A549 (cell line): ENCODE measurements at places on chromosomes 3 and 15. TPM values are rescaled to one million over a fixed set of nuclear protein-coding genes. Genes with fewer than 3 reads are reported as not detected.

Gene COL7A1
- polyA plus RNA-seq, result 213 to 273 TPM (median 240 TPM) in 3 replicates

DNA sequence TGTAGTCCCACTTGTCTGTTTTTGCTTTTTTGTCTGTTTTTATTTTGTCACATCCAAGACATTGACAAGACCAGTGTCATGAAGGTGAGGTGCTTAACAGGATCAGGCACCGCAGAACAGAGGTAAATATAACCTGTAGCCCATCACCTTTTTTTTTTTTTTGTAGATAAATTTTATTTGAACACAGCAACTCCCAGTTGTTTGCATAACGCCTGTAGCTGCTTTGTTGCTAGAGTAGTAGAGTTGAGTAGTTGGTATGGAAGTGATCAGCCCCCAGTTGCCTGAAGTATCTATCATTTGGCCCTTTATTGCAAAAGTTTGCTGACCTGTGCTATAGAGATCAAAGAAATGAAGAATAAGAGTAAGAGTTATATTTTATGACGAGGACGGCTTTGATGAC, 135.0 kb downstream of the TCF12 start:
- DNase-seq, result no peak

- no peak for DNase-seq
Observed at GRCh38 chr3:161682715-161683114, 186.1 kb downstream of the OTOL1 start.

DNA sequence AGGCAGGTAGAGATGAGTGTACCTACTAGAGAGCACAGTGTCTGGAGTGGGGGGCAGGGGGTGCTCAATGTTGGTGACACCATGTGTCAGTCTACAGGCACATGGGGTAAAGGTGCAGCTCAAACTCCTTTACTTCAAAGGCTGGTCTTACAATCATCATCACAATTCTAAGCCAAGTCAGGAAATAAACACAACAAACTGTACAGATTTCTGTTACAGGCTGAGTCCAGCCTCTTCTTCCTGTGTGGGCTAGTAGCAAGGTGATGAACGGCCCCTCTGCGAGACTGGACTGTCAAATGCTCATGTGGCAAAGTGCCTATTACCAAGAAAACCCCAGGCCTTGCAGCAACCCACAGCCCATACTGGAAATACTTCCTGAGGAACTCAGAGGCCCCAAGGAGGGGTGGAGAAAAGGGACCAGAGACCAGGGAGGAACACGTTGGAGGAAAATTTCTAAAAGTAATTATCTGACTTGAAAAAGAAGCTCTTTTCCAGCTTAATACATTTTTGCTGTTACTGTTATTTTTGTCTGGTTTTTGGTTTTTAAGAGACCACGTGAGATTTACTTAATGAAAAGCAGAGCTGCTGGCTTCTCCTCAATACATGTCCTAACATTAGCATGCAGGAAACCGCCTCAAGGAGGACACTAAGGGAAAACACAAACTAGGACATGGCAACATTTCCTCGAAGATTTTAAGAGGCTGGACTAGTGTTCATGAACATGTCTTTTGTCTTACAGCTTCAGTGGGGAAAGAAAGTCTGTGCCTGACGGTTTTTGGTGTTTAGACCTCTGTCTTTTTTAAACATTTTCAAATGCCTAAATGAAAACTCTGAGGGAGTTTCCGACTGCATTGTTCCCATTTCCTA, 29.5 kb downstream of the TBC1D2B start:
- DNase-seq, result no peak

Gene CP
- polyA plus RNA-seq, result 2.6 to 5.2 TPM (median 5.1 TPM) in 3 replicates

GRCh38 chr3:120909602-120909878, 1.5 kb downstream of the STXBP5L start:
- no peak for DNase-seq

Gene IL5RA
- not detected in 3 replicates for polyA plus RNA-seq

GRCh38 chr3:129460155-129460554, 20.1 kb downstream of the IFT122 start:
- no peak for DNase-seq

DNA sequence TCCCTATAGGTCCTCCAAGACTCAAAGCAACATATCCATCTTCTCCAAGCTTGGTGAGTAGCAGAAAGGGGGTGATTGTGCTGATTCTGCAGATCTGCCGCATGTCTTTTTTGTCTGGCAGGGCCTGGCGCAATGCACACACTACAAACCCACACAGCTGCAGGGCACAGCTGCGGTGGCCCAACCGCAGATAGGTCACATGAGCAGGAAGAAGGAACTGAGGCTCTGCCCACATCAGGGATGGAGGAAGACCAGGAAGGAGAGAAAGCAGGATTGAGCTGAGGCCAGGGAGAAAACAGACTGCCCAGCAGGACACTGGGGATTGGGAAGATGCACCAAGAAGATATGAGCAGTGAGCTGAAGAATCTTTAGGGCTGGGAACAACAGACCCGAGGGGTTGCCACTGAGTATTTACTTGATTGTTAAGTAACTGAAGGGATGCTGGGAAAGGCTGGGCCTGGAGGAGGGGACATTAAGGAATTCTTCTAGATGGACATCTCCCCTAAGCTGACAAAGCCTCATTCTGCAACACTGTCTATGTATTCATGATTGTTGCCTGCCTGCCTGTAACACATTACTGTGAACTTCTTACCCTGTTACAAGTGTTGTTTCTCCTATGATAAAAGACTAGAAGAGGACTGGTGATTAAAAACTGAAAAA, 126.7 kb downstream of the MYLK start:
- no peak for DNase-seq

GRCh38 chr3:148367756-148368155, 329.9 kb upstream of the AGTR1 start:
- no peak for DNase-seq

DNA sequence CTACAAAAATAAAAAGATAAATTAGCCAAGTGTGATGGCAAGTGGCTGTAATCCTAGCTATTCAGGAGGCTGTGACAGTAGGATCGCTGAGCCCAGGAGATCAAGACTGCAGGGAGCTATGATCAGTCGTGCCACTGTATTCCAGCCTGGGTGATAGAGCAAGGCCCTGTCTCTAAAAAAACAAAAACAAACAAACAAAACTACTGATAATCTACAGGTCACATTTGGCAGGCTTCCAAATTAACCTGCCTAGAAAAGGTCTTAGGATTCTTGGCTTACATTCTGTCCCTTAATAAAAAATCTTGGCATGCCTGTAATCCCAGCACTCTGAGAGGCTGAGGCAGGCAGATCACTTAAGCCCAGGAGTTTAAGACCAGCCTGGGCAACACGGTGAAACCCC, 33.4 kb upstream of the SETD2 start:
- no peak for DNase-seq

DNA sequence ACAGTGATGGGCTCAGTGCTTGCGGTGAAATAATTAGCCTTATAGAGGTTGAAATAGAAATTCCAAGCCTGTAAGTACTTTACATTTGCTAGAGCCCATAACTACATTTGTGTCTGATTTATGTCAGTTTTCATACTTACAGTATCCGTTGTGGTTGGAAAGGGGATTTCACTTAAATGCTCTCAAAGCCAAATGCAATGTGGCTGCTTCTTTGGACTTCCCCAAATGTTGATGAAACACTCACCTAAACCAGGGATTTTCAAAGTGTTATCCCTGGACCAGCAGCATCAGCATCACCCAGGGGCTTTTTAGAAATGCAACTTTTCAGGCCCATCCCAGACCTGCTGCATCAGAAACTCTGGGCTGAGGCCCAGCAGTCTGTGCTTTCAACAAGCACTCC, 378.7 kb downstream of the MCTP2 start:
- DNase-seq, result no peak

DNA sequence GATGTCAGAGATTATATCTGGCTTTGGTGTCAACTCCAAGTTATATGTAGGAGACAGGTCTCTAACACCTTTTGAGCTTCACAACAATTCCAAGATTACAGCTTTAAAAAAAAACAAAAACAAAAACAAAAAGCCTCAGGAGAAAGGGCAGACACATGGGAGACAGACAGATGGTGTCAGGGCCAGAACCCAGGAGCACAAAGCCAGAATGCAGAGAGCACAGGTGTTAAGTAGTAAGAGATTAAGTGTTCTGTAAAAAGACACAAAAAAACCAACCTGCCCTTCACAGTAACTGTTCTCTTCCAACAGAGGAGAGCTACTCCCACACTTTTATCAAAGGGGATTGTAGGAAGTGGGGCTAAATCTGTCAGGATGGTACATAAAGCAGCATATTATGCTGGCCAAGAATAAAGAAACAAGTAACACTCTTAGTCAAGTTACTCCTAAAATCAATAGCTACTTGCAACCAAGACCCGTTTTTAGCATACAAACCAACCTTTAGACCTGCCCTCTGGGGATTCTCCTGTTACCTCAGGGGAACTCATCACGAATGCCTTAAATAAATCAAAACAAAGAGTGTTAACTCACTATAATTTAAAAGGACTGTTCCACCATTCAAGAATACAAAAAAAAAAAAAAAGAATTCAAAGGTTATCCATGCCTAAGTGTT, 5.9 kb downstream of the CPEB1 start:
- no peak for DNase-seq

Gene GPR87
- polyA plus RNA-seq, result 0.41 to 0.66 TPM (median 0.41 TPM) in 3 replicates

Gene ADAMTS9
- polyA plus RNA-seq, result 0.68 to 1.1 TPM (median 0.69 TPM) in 3 replicates

GRCh38 chr15:74958320-74958907, 1.8 kb upstream of the RPP25 start:
- peak; percentile 85 for DNase-seq

DNA sequence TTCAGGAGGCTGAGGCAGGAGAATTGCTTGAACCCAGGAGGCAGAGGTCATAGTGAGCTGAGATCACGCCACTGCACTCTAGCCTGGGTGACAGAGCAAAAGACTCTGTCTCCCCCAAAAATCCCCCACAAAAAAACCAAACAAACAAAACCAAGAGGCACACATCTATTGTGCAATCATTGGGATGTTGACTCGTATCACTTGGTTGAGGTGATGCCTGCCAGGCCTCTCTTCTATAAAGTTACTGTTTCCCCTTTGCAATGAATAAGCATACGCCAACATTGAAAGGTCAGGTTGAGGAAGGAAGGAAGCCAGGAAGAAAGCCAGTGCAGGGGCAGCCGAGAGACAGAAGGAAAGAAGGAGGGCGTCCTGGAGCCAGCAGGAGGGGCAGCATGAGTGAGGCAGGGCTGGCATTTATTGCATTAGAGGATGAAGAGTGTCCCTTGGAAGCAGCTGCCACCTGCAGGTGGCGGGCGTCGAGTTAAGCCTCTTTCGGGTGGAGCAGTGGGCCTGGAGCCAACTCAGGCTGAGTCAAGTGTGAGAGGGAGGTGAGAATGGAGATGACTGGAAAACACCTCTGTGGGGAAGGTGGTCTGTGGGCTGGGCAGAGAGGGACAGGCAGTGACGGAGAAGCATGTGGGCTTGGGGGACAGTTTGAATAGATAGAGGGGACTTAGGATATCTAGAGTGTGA, 8.3 kb upstream of the CSPG4 start:
- peak; percentile 90 for DNase-seq
